ENCODE measurements at places on chromosomes 11 and 22. TPM values are rescaled to one million over a fixed set of nuclear protein-coding genes. Genes with fewer than 3 reads are reported as not detected.

DNA sequence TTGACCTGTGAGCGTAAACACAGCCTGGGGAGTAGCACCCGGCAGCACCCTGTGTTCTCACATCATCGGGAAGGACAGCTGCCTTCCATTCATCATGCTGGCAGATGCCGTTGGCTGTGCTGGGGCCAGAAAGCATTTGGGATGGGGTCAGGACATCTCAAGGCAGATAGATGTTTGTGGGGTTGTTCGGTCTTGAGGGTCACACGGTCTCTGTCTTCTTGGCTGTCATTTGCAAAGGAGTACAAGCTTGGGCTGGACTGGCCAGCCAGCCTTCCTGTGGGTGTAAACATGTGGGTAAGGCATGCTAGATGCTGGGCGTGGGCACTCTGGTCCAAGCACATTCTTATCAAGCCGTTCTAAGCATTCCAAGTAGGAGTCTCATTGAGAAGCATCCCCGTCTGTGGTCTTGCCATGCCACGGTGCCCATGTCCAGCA lies 81.4 kb downstream of the TBC1D22A start:
- DNase-seq = no peak
- no peak overlapping the region for H3K27ac ChIP-seq
- H3K36me3 ChIP-seq = no peaks in the 10 kb centered on the region
- H3K4me1 ChIP-seq = peaks cover 2% of the 10 kb centered on the region

Gene MUC6
- 0.19 TPM for total RNA-seq

- no peaks in the 10 kb centered on the region for H3K27me3 ChIP-seq
- peak overlapping the region; percentile 18 for H3K27ac ChIP-seq
- no peaks in the 10 kb centered on the region for H3K4me1 ChIP-seq
- H3K4me3 ChIP-seq = no peak overlapping the region
These were observed 49.2 kb upstream of the SESN3 start for GRCh38 chr11:95279921-95280868.

GRCh38 chr11:111472228-111472627 lies 40.0 kb downstream of the BTG4 start:
- H3K36me3 ChIP-seq = no peaks in the 10 kb centered on the region
- DNase-seq = no peak
- H3K27ac ChIP-seq = no peak overlapping the region

- no peak for DNase-seq
- H3K27me3 ChIP-seq = no peaks in the 10 kb centered on the region
- no peaks in the 10 kb centered on the region for H3K36me3 ChIP-seq
- no peak overlapping the region for H3K27ac ChIP-seq
These were observed 8.0 kb upstream of the CAVIN3 start for GRCh38 chr11:6328321-6328720.

All from testis (tissue), 5 donors.